Midbrain (tissue), 1 donor: ENCODE measurements at places on chromosomes 16 and 17.

DNA sequence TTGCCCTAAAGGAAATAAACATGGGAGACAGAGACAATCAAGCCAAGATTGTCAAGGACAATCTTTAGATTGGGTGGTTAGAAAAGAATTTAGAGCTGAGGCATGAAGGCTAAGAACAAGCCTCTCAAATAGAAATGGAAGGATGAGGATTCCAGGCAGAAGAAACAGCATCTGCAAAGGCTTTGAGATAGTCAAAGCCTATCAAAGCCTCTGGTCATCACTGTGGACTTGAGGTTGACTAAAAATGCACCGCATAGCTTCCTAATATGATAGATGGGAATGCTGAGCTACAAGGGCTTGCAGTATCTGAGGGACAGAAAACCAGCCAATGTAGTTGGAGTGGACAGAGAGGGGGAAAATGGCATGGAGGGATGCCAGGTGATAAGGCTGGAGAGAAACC lies 109.8 kb upstream of the FAM20A start:
- DNase-seq, result no peak

- DNase-seq, result peak; percentile 44
These were observed 66.8 kb downstream of the DNAH3 start for GRCh38 chr16:21083729-21084268.

- DNase-seq, result no peak
These were observed 167.3 kb upstream of the IRX3 start for GRCh38 chr16:54453871-54454270.

- DNase-seq, result no peak
These were observed 2.7 kb downstream of the MSL1 start for GRCh38 chr17:40124279-40125141.

DNA sequence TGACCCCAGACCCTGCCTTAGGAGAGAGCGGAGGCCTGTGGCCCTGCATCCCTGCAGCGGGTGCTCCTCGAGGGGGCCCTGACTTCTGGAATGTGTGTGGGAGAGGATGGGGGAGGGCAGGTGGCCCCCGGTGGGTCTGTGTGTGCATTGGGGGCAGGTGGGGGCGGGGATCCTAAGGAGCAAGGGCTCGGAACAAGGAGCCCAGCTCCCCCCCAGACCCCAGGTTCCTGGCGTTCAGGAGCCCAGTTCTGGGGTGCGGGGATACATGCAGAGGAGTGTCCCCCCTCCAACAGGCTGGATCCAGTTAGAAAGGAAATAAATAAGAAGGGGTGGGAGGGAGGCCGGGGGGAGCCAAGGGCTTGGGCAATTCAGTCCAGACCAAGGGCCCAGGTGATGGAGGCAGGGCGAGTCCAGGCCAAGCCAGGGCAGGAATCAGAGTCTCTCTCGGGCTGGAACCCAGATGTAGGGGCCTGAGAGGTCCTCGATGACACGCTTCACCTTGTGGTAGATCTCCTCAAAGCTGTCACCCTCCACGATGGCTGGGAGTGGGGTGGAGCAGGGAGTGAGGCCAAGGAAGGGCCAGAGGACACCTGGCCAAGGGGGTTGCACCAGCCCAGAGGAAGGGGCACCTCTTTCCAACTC lies 11.2 kb upstream of the ASGR1 start:
- DNase-seq, result no peak

DNA sequence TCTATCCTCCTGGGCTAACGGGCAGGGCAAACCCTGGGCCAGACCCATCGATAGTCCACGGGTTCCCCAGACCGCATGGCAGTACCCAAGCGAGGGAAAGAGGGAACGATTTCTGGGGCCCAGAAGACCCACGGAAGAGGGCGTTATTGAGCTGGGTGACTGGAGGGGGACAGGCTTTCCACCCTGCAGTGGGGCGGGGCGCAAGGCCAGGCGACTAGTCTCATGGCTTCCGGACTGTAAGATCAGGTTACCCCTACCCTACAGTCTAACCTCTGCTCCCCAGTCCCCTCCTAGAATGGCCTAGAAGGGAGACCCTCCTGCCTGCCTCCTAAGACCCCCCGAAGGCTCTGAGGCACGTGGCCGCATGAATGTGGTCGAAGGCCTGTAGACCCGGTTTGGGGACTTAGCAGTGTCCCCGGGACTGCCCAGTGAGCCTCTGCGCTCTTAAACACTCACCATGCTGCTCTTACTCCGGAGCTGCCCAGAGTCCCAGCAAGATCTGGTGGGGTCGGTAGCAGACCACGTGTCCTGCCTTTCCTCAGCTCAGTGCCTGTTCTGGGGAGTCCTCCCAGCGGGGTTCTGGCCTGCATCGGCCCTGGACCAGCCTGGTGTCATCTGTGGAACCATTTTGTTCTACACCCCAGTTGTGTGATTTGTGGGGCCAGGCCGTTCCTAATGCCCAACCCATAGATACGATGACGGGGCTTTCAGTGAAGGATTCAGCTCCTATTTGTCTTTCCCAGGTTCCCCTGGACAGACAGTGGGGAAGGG lies 13.2 kb upstream of the AURKB start:
- DNase-seq, result peak; percentile 68

DNA sequence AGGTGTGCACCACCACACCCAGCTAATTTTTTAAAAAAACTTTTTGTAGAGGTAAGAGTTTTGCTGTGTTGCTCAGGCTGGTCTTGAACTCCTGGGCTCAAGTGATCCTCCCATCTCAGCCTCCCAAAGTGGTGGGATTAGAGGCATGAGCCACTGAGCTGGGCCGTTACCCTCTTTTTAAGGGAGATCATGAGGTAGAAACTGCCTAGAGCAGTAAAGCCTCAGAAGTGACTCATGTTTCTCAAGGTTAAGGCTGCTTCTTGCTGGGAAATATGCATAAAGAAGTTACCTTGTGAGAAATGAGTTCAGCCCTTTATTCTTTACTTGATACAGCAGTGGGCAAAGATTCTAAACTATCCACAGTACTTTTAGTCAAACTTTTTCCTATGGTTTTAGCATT lies 38.2 kb downstream of the GRB2 start:
- DNase-seq, result no peak

- peak; percentile 49 for DNase-seq
These were observed 562 bp downstream of the USP31 start for GRCh38 chr16:23148513-23149266.

GRCh38 chr17:50426472-50426782 lies 409 bp downstream of the ACSF2 start:
- DNase-seq, result no peak

GRCh38 chr16:17282247-17282646 lies 188.5 kb downstream of the XYLT1 start:
- no peak for DNase-seq

DNA sequence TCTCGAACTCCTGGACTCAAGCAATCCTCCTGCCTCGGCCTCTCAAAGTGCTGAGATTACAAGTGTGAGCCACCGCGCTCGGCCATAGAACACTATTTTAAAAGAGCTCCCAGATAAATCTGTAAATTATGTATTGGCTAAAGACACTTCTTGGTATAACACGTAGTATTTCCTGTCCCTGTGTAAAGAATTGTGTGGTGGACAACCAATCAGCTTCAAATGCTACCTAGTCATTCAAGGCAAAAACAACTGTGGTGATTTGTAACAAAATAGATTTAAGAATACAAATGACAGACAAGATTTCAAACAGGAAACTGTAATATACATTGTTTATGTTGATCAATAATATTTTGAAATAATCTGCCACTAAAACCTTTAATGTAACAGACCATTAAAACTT lies 14.6 kb downstream of the CRLF3 start:
- no peak for DNase-seq

DNA sequence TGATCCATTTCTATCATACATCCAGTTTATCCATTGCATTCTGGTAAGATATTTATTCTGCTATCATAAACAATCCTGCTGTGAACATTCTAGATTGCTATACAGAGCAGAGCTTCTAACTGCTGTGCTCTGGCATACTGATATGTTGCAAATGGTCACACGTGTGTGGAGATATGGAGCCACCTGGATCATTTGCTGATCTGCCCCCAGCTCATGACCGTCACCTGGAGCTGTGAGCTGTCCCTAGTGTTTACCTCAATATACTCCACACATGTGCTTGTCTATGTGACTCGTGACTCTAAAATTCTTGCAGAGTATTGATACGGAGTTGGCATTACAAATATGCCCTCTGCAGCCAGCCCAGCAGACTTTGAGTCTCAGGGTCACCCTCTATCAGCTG lies 164.5 kb upstream of the ZFHX3 start:
- DNase-seq, result no peak

- DNase-seq, result peak; percentile 8
These were observed 4.5 kb upstream of the TMEM92 start for GRCh38 chr17:50269477-50270434.

DNA sequence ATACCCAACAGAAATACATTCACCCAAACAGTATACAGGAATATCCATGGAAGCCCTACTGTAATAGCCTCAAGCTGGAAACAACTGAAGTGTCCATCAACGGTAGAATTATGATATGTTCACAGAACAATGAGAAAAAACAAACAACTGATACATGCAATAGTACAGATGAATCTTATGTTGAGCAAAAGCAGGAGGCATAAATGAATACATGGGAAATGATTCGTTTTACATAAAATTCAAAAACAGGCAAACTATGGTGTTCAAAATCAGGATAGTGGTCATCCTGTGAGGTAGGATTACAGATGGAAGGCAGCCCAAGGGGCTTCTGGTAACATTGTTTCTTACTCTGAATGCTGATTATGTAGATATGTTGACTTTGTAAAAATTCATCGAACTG lies 25.1 kb downstream of the RFFL start:
- DNase-seq, result no peak

DNA sequence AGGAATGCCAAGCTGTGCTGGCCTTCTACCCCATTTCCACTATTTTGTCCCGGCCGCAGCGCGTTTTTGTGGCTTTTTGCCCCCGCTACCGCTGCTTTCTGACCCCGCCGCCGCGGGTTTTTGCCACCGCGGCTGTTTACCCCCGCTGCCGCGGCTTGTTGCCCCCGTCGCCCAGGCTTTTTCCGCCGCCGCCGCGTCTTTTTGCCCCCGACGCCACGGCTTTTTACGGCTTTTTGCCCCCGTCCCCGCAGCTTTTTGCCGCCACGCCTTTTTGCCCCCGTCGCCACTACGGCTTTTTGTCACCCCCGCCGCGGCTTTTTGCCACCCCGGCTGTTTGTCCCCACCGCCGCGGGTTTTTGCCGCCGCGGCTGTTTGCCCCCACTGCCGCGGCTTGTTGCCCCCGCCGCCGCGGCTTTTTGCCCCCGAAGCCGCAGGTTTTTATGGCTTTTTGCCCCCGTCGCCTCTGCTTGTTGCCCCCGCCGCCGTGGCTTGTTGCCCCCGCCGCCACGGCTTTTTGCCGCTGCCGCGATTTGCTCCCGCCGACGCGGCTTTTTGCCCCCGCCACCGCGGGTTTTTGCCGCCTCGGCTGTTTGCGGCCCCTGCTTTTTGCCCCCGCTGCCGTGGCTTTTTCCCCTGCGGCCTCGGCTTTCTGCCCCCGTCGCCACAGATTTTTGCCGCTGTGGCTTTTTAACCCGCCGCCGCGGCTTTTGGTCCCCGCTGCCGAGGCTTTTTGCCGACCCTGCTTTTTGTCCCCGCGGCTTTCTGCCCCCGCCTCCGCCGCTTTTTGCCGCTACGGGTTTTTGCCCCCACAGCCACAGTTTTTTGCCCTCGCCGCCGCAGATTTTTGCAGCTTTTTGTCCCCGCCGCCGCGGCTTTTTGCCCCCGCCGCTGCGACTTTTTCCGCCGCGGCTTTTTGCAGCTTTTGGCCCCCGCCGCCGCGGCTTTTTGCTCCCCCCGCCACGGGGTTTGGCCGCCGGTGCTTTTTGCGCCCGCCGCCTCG lies 520.4 kb upstream of the WSB1 start:
- no peak for DNase-seq

DNA sequence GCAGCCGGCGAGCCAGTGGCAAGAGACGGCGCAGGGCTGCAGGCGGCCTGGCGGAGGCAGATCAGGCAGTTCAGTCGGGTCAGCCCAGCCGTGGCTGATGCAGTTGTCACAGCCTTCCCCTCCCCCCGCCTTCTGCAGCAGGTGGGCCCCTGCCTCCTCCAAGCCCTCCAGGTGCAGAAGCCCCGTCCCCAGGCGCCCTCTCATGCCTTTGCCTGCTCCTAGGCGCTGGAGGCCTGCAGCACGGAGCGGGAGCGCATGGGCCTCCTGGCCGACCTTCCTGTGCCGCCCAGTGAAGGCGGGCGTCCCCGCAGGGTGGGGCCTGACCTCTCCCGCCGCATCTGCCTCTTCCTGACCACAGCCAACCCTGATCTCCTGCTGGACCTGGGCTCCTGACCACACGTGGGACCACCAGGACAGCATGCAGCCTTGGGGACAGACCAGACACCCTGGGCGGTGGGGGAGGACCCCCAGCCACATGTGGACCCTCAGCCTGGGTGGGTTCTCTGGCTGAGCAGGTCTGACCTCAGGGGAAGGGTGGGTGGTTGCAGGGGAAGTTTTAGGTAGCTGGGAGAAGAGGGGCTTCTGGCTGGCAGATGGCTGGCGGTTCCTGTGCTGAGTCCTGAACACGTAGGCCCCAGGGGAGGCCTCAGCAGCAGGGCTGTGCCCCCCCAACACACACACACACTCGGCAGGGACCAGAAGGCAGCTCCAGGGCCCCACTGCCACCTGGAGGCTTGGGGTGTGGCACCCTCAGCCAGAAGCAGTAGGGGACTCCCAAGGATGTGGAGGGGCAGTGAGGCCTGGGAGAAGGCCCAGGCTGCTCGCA lies 3.1 kb upstream of the MRPS34 start:
- no peak for DNase-seq

GRCh38 chr16:49527611-49528010 lies 154.0 kb downstream of the C16orf78 start:
- no peak for DNase-seq

GRCh38 chr17:60525328-60525684 lies 736 bp downstream of the APPBP2 start:
- peak; percentile 33 for DNase-seq

GRCh38 chr17:443109-443508 lies 90.5 kb upstream of the RPH3AL start:
- DNase-seq, result no peak

GRCh38 chr16:85104821-85105391 lies 7.4 kb downstream of the CIBAR2 start:
- DNase-seq, result peak; percentile 24

DNA sequence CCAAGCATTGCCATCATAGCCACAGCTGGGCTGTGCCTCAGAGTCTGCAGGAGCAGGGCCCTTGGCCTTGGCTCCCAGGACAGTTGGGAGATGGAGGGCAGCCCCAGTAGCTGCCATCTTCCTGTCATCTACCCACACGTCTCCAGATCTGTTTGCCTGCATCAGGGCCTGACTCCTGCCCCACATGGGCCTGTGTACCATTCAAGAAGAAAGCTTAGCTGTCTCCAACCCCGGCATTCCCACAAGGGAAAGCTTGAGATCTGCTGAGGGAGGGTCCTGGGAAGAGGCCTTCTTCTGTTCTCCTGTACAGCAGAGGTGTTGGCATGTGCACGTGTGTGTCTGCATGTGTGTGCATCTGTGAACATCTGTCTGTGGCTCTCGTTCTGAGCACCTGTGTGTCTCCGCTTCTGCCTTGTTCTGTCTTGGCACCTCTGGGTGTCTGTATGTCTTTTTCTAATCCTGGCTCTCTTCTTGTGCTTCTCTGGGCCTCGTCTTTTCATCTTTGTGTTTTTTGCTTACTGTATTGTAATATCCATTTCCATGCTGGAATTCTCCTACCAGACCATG lies 122.2 kb downstream of the MRM1 start:
- no peak for DNase-seq
